ENCODE measurements at places on chromosomes 16 and 17. TPM values are rescaled to one million over a fixed set of nuclear protein-coding genes. Genes with fewer than 3 reads are reported as not detected.

Gene ITGAL
- 0.33 TPM for total RNA-seq

Gene TMEM106A
- 4.4 TPM for total RNA-seq

Gene TBC1D3E
- total RNA-seq: not detected

Gene CES1
- 2.1 TPM for total RNA-seq

Gene SOST
- not detected for total RNA-seq

Gene NSRP1
- total RNA-seq: 23.0 TPM

Gene TEX19
- 0.14 TPM for total RNA-seq

Gene TAT
- 0.14 TPM for total RNA-seq

Gene RHBDL1
- total RNA-seq: 2.2 TPM

Gene NEUROD2
- total RNA-seq: not detected

Gene FZD2
- 54.4 TPM for total RNA-seq

Gene PRDM7
- total RNA-seq: not detected

Gene PHOSPHO1
- not detected for total RNA-seq

Gene PPP1R27
- not detected for total RNA-seq
